ENCODE measurements at places on chromosomes 5 and 9.

GRCh38 chr9:100219347-100219746, 120.3 kb downstream of the INVS start:
- DNase-seq = no peak

DNA sequence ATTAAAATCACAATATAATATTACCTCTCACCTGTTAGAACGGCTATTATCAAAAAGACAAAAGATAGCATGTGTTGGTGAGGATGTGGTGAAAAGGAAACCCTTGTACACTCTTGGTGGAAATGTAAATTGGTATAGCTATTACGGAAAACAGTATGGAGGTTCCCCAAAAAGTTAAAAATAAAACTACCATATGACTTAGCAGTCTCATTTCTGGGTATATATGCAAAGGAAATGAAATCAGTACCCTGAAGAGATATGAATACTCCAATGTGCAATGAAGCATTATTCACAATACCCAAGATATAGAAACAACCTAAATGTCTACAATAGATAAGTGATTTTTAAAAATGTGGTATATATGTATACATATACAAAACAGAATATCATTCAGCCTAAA, 199.9 kb downstream of the SNX18 start:
- DNase-seq = no peak

GRCh38 chr9:35960039-35960655, 2.2 kb upstream of the OR2S2 start:
- no peak for DNase-seq

DNA sequence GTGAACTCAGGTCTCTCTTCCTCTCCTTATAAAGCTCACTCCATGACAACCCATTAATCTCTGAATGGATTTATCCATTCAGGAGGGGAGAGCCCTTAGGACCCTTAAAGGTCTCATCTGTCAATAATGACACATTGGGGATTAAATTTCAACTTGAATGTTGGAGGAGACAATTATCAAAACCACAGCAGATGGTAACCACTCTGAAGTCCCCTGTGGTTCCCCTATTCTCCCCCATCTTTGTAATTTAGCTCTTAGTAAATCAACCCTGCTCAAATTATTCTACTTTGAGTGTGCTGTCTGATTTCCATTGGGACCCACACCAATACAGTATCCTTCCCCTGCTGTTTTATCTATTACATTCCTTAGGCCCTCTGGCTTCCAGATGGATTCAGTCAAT, 72.0 kb upstream of the RAI14 start:
- no peak for DNase-seq

GRCh38 chr5:90967443-90967842, 408.8 kb downstream of the ADGRV1 start:
- DNase-seq = no peak

DNA sequence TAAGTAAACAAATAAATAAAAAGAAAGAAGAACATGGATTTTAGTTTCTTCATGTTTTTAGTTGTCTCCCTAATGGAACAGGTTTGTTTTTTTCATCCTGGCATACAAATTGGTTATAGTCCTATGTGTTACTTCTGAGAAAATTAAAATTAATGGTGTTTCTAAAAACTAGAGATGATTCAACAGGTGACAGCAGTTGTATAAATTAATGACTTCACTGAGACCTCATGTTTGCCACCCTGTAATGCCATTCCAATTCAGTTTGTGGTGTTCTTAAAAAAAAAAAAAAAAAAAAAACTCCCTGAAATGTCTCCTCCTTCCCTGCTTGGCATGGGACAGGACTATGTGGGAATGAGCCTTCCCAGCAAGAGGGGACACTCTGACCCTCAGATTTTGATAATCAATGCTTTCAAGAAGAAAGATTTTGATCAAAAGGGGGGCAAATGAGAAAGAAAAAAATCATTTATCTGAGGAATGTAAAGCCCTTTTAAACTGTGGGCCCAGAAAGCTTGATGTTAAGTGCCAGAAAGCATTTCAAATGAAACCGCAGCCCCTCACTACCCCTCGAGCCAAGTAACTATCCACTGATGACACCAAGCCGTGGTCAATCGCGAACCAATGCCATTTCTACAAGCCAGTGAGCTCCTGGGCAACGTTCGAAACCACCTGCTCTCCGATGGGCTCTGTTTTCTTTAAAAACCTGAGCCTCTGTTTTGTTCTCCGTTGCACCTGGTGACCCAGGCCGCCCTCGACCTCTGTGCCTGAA, 941 bp downstream of the EXD3 start:
- DNase-seq = no peak

DNA sequence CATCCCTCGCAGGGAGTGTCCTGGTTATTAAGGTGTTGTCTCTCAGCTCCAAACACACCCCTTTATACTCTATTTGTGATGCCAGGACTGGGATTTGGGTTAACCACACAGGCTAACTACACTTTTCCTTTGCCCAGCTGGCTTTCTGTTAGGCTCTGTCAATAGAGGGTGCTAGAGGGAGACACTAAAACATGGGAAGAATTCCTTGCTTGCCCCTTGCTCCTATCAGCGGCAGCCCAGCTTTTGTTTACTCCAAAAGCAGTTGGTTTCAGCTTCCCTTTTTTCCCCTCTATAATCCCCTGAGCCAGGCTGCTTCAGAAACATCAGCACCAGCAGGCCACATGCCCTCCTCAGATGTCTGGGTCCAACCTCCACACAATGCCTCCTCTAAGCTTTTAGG, 297.1 kb downstream of the KCTD16 start:
- DNase-seq = no peak

GRCh38 chr5:179801304-179802206, 5.1 kb downstream of the MGAT4B start:
- DNase-seq = peak; percentile 86

GRCh38 chr9:71878327-71879274, 32.4 kb downstream of the ABHD17B start:
- no peak for DNase-seq

GRCh38 chr5:14351845-14352712, 208.9 kb downstream of the TRIO start:
- DNase-seq = peak; percentile 62

GRCh38 chr5:111261610-111262009, 37.4 kb downstream of the CAMK4 start:
- no peak for DNase-seq

GRCh38 chr5:98050583-98050982, 722.9 kb upstream of the RGMB start:
- no peak for DNase-seq

- DNase-seq = no peak
Measured at GRCh38 chr5:115941051-115941675, 21.1 kb upstream of the LVRN start.

DNA sequence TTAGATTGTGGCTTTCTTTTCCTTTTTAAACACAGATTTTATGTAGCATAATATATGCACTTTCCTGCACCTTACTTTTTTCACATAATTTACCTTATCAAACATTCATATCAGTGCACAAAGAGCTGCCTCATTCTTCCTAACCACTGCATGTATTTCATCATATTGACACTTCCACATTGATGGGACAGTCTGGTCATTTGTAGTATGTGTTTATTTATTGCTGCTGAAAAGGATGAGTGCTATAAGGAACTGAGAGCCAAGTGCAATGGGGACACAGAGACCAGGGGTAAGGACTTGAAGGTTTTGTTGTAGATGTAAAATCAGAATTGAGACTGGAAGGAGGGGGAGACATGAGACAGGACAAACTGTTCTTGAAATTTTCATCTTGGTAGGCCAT, 193.8 kb downstream of the SMARCA2 start:
- DNase-seq = no peak

DNA sequence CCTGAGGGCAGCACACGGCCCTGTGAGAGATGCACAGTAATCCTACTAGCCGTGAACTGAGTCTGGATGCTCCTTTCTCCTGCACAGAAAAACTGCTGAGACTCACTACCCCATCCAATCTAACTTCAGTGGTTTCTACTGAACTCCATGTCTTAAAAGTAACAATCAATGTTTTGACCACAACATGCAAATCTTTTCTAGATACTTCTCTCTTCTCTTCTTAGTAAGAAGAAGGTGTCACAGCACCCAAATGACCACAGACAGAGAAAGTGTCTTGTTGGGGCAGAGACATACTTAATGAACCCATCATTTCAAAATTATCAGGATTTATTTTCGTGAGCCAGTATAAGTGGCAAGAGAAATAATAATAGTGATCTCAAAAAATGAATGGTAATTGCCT, 285.8 kb upstream of the MEF2C start:
- DNase-seq = no peak

DNA sequence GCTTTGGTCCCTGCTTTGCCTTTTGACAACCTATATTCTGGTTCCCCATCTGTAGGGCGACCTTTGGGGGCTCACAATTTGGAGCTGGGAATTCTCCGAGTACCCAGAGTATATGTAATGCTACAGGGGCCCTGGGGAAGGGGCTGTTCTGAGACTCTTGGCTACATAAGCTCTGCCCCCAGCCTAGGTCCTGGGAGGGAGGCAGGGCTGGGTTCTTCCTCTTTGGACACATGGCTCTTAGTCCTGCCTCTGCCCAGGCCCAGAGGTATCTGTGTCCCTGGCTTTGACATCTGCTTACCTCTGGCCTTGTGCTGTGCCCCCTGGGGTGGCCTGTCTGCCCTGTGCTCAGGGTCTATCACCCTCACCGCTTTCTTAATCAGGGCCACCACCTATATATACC, 181.6 kb downstream of the CACNA1B start:
- no peak for DNase-seq

GRCh38 chr9:37426846-37427245, 4.3 kb downstream of the GRHPR start:
- no peak for DNase-seq

DNA sequence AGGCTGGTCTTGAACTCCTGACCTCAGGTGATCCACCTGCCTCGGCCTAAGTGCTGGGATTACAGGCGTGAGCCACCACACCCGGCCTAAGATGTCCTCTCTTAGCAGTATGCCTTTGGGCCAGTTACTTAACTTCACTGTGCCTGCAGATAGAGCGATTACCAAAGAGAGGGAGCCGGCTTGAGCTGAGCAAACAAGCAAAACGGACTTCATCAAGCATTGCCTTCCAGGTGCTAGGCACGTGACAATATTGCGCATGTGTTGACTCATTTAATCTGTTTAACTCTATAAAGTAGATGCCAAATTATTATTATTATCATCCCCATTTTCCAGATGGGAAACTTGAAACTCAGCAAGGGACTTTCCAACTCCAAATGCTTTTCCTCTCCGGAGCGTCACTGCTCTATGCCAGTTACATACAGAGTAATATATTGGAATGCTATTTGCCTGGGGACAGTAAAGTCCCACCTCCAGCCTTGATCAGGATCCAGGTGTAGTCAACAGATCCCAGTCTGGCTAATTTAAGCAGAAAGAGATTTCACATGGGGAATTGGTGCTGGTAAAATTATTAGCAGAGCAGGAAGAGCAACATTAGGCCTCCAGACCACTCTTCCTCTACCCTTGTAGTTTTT, 5.6 kb upstream of the C9orf152 start:
- DNase-seq = no peak

Measured in CD4-positive, alpha-beta T cell treated with Interleukin-17A for 1 hour (primary cell).